Iris pigment epithelial cell (primary cell): ENCODE measurements at places on chromosomes 7 and 10.
A peak's percentile ranks its signal among the peaks of the same experiment; 100 is the strongest.

GRCh38 chr10:497898-498451 is 191.5 kb downstream of the DIP2C start:
- no peak for DNase-seq

DNA sequence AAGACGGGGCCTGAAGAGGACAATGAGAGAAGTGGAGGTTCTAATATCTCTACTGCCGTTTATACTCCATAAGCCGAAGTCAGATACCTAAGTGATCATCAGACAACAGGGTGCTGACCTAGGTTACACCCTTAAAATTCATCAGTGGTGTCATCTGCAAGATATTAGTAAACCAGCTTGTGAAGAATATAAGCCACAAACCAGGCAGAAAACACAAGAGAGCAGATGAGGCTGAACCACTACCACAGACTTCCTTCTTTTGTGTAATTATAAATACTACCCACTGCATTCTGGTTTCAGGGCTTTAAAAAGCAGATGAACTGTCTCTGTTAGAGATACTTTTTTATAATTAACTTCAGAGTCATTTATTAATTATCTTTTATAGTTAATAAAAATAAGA is 69.0 kb upstream of the LRRC17 start:
- no peak for DNase-seq

GRCh38 chr7:91771394-91771793 is 109.1 kb downstream of the MTERF1 start:
- peak; percentile 21 for DNase-seq

GRCh38 chr10:58856508-58857240 is 319.8 kb upstream of the PHYHIPL start:
- peak; percentile 97 for DNase-seq

- DNase-seq = peak; percentile 30
These were observed 267.8 kb downstream of the PARD3 start for GRCh38 chr10:34547291-34547690.

- no peak for DNase-seq
These were observed 162.6 kb downstream of the KLF6 start for GRCh38 chr10:3622427-3622826.

- DNase-seq = peak; percentile 42
These were observed 1.4 kb downstream of the EPHB4 start for GRCh38 chr7:100825751-100826513.

DNA sequence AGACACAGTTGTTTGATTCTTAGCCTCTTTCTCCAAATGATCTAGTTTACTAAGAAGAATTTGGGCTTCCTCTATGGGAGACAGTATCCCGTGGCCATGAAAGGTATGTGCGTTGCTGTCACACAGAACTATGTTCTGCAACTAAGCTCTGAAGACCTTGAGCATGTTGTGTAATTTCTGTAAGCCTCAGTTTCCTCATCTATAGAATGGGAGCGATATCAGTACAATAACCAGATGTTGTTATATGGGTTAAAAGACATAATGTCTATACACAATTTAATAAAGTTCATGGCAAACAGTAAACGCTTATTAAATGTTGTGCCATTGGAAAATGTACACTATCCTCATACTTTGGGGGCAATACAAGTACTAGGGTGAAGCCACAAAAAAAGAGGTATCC is 185.5 kb upstream of the ASAH2 start:
- DNase-seq = no peak

- DNase-seq = no peak
These were observed 46.7 kb downstream of the HTRA1 start for GRCh38 chr10:122508021-122508420.

DNA sequence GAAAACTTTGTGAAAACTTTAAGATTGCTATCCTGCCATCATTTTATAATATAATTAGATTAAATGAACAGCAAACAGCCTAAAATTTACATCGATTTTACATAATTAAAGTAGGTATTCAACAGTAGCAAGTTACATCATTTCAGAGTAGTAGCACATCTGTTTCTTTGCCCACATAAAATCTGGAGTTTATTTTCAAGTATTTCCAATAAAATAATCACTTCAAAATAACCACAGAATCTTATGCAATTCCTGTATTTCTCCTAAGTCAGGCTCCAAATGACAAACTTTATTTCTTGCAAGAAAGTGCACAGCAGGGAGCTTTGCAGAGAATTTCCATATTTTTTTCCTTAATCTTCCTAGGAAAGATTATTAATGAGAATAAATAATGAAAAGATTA is 82.6 kb downstream of the CUBN start:
- no peak for DNase-seq

DNA sequence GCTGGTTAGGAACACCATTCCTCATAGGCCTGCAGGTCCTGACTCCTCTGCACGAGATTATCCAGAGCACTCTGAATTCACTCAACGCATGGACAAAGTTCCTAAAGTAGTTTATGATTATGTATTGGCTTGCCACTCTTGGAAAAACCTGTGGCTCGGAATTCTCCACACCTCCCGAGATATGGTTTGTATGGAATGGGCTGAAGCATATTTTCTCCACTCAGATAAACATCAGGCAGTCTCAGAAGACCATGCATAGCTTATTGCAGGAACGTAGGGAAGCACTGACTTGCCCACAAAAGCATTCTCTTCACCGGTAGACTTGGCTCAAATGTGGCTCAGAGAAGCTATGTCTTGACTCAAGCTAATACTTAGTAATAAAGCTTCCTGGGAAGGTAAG is 338.6 kb upstream of the NFE2L3 start:
- no peak for DNase-seq

- no peak for DNase-seq
These were observed 35.5 kb downstream of the FRMPD2 start for GRCh38 chr10:48238826-48239520.

DNA sequence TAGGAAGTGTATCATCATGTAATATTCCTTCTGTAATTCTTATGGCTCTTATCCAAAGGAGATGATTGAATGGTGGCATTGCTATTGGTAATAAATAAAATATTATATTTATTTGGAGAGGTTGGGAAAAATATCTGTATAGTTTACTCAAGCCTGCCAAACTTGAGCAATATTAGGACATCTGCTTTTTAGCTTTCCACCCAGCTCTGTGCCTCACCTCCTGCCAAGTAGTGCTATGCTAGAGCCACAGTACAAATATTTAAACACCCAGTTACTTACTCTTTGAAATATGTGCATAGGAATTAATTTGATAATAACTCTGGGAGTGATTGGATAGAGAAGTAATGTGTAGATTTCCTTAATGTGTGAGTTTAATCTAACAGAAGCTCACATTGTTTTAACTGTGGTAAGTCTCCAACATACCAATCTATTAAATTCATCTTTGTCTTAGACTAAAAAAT is 129.2 kb downstream of the BBS9 start:
- peak; percentile 69 for DNase-seq

GRCh38 chr10:33669904-33670303 is 335.4 kb upstream of the NRP1 start:
- DNase-seq = no peak

DNA sequence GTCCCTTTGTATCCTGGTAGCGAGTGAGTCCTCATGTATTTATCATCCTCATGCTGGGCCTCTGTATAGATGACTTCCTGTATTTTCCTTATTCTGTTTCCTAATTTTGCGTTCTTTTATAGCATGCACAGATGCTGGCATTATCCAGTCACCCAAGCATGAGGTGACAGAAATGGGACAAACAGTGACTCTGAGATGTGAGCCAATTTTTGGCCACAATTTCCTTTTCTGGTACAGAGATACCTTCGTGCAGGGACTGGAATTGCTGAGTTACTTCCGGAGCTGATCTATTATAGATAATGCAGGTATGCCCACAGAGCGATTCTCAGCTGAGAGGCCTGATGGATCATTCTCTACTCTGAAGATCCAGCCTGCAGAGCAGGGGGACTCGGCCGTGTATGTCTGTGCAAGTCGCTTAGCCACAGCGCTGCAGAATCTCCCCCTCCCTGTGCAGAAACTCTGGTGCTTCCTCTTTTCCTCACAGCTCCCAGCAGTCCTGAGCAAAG is 183.1 kb upstream of the PRSS58 start:
- DNase-seq = no peak

DNA sequence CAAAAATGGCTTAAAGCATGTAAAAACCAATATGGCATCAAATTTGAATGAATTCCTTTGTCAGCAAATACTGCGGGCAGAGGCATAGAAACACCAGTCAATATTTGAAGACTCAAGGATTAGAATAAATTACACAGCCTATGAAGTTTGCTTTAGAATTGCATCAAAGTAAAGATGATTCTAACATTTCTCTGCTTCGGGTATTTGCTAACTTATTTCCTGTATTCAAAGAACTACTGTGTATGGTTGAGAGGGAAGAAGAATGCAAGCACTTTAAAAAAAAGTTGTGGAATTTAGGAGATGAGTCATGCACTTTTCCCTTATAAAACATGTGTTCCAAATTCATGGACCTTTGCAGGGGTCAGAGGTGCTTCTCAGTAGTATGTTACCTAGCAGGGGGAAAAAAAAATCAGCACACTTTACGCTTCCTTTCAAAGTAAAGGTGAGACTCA is 90.1 kb downstream of the PIP4K2A start:
- DNase-seq = peak; percentile 77

DNA sequence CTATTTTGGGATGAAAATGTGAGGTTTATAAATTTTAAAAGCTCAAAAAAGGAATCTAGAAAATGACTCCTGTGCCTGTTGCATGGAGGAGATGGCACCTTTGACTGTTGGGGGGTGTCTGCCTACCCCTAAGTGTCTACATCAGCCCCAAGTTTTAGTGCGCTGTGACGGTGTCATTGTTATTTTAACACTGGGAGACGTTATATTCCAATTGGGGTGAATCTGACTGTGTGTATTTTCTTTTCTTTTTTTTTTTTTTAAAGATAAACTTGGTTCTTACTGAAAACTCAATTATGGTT is 517 bp downstream of the SRGN start:
- DNase-seq = no peak

DNA sequence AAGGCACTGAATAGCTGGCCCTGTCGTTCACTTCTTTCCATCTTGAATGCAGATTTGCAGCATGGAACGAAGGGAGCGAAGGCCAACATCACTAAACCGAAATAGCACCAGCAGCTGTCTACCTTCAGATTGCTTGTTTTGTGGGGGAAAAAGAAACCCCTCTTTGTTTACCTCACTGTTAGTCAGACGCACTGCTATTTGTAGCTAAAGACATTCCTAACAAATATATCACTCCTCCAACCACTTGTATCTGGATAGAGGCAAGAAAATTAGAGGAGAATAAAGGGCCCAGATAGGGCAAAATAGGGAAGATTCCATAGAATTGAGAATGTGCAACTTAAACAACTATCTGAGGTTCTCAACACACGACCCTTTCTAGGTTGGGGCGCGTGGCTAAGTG is 26.5 kb downstream of the ANK3 start:
- no peak for DNase-seq

DNA sequence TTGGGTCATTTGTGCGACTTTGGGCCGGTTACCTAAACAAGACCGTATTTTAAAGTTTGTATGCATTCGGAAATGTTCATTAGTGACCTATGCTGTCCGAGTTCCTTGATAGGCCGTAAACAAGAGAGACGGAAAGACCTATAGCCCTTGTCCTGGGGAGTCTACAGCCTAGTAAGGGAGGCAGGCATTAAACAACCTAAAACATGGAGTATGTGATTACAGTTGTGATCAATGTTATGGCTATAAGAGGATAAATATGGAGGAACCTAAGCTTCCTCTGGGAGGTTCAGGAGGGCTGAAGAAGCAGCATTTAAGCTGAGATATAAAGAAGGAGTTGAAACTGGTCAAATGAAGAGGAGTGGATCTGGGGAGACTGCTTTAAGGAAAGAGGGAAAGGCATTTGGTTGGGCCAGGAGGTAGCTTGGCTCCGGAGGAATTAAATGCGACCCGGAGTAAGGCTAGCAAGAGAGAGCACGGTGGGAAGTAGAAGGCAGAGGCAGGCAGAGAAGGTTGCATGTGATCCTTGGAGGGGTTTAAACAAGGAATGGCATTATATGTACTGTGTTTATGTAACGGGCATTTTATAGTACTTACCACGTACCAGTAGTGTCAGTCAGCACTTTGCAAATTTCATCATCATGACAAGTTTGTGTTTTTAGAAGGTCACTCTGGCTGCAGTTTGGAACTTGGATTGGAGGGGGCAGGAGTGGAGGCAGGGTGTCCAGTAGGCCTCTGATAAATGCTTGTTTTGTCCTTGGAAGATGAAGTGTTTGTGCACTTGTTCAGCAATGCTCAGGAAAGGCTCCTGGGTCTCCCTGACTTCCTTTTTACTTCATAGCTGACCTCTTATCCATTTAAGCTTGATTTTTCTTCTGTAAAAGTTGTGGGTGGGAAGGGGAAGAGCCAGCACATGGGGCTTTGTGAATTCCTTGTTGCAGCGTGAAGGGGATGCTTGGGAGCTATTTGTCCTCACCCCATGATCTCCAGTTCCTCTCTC is 1.0 kb upstream of the AVPI1 start:
- DNase-seq = peak; percentile 90

DNA sequence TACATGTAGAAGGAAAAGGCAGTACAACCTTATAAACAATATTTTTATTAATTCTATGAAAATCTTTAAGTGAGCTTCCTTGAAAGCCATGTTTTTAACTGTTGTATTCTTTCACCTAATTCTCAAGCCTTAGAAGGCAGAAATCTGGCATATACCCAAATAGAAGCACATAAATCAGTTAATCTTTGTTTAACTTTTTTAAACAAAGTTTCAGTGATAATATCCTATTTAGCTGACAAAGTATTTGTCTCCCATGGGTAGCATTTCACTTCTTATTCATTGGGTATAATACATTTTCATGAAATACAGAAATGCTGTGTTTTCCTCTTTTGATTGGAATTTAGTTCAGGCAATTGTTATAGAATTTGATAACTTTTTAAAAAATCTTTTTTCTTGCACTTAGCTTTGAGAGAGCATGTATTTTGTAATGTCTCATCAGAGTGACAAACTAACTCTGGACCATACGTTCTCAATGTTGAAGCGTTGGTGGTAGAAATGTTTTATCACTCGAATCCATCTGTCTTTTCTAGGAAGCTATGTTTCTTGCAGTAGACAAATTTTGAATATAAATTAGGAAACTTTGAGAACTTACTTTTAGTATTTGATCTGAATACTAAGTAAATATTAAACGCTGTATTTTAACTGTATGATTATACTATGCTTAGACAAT is 78.1 kb downstream of the CREM start:
- DNase-seq = no peak

DNA sequence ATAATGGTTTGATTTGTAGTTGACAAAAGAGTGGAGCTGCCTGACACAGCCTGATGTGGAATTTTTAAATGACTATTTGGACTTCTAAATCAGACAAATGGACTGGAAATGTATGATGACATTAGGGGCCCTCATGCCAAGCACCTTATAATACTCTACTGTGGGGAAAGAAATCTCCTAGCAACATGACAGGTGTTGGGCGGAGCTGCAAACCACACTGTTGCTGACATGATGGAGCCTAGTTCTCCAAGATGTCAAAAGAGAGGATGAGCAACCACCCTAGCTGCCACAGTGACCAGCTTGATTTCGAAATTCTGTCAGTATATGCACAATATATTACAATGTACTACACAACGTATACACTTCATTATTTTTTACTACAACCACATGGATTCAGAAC is 65.8 kb downstream of the RHOBTB1 start:
- DNase-seq = no peak

DNA sequence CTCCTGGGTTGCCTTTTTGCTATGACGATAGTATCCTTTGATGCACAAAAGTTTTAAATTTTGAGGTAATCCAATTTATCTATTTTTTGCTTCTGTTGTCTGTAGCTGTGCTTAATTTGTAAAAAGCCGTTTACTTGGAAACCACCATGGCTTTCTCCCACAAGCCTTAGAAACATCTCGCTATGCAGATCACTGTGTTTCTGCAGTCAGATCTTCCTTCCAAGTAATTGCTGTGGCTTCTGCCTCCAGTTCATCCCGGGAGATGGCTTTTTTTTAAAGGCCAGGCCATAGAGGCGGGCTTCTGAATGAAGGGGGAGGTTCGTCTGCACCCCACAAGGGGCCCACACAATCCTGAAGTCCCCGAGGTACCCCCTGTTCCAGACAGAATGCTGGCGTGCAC is 48.3 kb upstream of the OCM2 start:
- no peak for DNase-seq
